Suprapubic skin (tissue), 4 donors: ENCODE measurements at places on chromosomes 12 and 14.
A peak's percentile ranks its signal among the peaks of the same experiment; 100 is the strongest.

DNA sequence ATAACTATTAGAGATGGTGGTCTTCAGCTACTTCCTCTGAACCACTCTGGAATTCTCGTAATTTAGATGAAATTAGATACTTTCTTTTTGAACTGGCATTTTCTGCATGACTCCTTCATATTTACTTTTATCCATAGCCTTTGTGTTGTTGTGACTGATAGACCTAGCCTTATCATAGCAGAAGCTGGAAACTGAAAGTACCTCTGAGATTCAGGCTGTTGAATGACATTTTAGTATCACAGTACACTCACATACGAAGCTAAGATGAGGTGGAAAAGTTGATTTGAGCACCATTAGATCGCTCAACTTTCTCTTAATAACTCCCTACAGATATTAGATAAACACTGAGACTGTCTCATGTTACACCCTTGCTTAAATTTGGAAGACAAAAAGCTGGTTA is 525.1 kb upstream of the FBXO33 start:
- no peaks in the 10 kb centered on the region for H3K27me3 ChIP-seq
- no peaks in the 10 kb centered on the region for H3K4me1 ChIP-seq
- no peaks in the 10 kb centered on the region for H3K36me3 ChIP-seq
- no peak overlapping the region for H3K4me3 ChIP-seq

DNA sequence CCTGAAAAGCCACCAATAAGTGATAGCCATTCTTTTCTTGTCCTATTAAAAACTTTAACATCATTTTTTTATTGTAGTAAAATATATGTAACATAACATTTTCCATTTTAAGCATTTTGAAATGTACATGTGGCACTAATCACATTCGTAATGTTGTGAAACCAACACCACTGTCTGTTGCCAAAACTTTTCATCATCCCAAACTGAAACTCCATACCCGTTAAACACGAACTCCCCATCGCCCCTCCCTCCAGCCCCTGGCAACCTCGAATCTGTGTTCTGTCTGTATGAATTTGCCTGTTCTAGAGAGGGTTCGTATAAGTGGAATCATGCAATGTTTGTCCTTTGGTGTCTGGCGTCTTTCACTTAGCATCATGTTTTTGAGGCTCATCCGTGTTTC is 75.9 kb downstream of the CCDC92 start:
- peak overlapping the region; percentile 3 for H3K4me3 ChIP-seq
- no peaks in the 10 kb centered on the region for H3K4me1 ChIP-seq
- H3K27me3 ChIP-seq: peaks cover 13% of the 10 kb centered on the region

GRCh38 chr12:79424109-79424721 is 266.5 kb downstream of the PAWR start:
- H3K4me3 ChIP-seq: no peak overlapping the region
- H3K27ac ChIP-seq: peak overlapping the region; percentile 50
- DNase-seq: no peak
- no peaks in the 10 kb centered on the region for H3K36me3 ChIP-seq
- H3K27me3 ChIP-seq: no peaks in the 10 kb centered on the region

DNA sequence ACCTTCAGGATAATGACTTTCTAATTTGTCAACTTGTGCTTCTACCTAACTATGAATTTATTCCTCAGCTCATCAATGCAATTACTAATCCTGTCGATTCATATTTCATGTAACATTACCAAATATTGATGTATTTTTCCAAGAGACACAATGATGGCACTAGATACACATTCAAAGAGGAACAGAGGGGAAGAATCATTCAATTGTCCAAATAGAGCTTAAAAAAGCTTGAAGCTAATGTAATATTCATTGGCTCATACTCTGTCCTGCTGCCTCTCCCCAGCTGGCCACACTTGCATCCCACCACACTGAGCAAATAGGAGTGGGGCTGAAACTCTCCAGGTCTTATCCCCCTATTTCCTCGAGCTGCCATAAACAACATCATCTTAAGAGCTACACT is 9.3 kb downstream of the TESPA1 start:
- H3K36me3 ChIP-seq: no peaks in the 10 kb centered on the region
- no peaks in the 10 kb centered on the region for H3K4me1 ChIP-seq
- H3K27ac ChIP-seq: no peak overlapping the region
- H3K27me3 ChIP-seq: no peaks in the 10 kb centered on the region

DNA sequence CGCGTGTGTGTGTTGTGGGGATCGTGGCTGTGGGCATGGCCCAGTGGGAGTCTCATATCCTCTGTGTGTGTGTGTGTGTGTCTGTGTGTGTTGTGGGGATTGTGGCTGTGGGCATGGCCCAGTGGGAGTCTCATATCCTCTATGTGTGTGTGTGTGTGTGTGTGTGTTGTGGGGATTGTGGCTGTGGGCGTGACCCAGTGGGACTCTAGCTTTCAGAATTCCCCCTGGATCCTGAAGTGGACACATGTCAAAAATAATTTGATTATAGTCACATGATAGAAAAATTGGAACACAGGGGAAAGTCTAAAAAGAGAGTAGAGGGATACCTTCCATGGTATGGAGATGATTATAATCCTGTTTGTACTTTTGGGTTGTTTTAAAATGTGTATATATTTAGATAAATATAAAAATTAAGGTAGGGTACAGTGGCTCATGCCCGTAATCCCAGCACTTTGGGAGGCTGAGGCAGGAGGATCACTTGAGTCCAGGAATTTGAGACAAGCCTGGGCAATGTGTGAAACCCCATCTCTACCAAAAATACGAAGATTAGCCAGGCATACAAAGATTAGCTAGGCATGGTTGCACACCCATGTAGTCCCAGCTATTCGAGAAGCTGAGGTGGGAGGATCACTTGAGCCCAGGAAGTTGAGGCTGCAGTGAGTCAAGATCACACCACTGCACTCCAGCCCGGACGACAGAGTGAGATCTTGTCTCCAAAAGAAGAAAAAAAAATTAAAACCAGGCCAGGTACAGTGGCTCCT is 11.0 kb downstream of the PAPLN start:
- DNase-seq: no peak
- no peak overlapping the region for H3K4me3 ChIP-seq
- no peak overlapping the region for H3K27ac ChIP-seq
- peaks cover 22% of the 10 kb centered on the region for H3K36me3 ChIP-seq

DNA sequence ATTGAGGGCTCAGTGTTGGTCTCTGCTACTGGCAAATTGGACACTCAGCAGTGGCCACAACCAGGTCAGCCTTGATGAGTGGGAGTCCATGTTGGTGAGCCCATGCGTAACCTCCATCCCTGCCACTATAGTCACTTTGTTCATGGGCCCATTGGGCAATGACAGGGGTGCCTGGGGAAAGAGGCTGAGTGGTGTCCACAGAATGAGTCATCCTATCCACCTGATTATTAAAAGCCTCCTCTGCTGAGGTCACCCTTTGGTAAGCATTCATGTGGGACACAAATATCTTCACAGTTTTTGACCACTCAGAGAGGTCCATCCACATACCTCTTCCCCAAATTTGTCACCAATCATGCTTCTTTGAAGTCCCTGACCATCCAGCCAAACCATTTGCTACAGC is 50.0 kb downstream of the FIGNL2 start:
- no peak overlapping the region for H3K27ac ChIP-seq
- no peaks in the 10 kb centered on the region for H3K27me3 ChIP-seq
- DNase-seq: no peak
- H3K36me3 ChIP-seq: no peaks in the 10 kb centered on the region

GRCh38 chr14:91940209-91940608 is 7.3 kb downstream of the FBLN5 start:
- no peaks in the 10 kb centered on the region for H3K27me3 ChIP-seq
- no peaks in the 10 kb centered on the region for H3K4me1 ChIP-seq
- H3K4me3 ChIP-seq: no peak overlapping the region
- peaks cover 5% of the 10 kb centered on the region for H3K36me3 ChIP-seq
- no peak overlapping the region for H3K27ac ChIP-seq

GRCh38 chr12:114136631-114137030 is 170.5 kb upstream of the RBM19 start:
- no peak overlapping the region for H3K27ac ChIP-seq
- H3K36me3 ChIP-seq: no peaks in the 10 kb centered on the region
- H3K4me3 ChIP-seq: no peak overlapping the region
- no peak for DNase-seq
- no peaks in the 10 kb centered on the region for H3K4me1 ChIP-seq

GRCh38 chr14:67502867-67503266 is 14.3 kb upstream of the TMEM229B start:
- DNase-seq: no peak
- H3K4me3 ChIP-seq: no peak overlapping the region
- no peaks in the 10 kb centered on the region for H3K4me1 ChIP-seq

GRCh38 chr12:114868995-114869834 is 185.2 kb upstream of the TBX3 start:
- no peaks in the 10 kb centered on the region for H3K36me3 ChIP-seq
- no peak overlapping the region for H3K4me3 ChIP-seq
- H3K27me3 ChIP-seq: no peaks in the 10 kb centered on the region
- DNase-seq: no peak

GRCh38 chr12:40505327-40505726 is 186.9 kb upstream of the CNTN1 start:
- no peaks in the 10 kb centered on the region for H3K36me3 ChIP-seq
- DNase-seq: no peak
- no peaks in the 10 kb centered on the region for H3K27me3 ChIP-seq

- peak overlapping the region; percentile 74 for H3K27ac ChIP-seq
- H3K4me1 ChIP-seq: peaks cover 16% of the 10 kb centered on the region
- H3K4me3 ChIP-seq: peak overlapping the region; percentile 30
- no peak for DNase-seq
Observed at GRCh38 chr14:51488569-51489220, 163.0 kb upstream of the FRMD6 start.

DNA sequence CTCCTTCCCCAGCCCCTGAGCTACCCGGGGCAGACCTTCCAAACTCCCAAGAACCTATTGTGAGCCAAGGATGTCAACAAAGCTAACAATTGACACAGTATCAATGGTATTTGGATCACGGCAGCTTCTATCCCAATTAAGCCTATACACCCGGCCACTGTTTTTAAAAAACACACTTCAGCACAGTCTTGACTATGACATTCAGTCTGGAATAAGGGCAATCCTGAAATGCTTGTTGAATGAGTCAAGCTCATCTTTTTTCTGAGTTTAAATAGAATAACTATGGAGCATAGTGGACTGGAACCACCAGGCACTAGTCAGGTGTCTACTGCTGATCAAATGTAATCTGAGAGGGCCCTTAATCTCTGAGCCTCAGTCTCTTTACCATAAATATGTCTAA is 5.7 kb downstream of the DENND5B start:
- H3K27me3 ChIP-seq: no peaks in the 10 kb centered on the region
- no peak for DNase-seq
- H3K27ac ChIP-seq: no peak overlapping the region
- no peaks in the 10 kb centered on the region for H3K36me3 ChIP-seq
- peaks cover 14% of the 10 kb centered on the region for H3K4me1 ChIP-seq

- H3K4me3 ChIP-seq: no peak overlapping the region
- H3K27me3 ChIP-seq: no peaks in the 10 kb centered on the region
- no peaks in the 10 kb centered on the region for H3K36me3 ChIP-seq
Observed at GRCh38 chr12:41120211-41120610, 67.9 kb upstream of the PDZRN4 start.

DNA sequence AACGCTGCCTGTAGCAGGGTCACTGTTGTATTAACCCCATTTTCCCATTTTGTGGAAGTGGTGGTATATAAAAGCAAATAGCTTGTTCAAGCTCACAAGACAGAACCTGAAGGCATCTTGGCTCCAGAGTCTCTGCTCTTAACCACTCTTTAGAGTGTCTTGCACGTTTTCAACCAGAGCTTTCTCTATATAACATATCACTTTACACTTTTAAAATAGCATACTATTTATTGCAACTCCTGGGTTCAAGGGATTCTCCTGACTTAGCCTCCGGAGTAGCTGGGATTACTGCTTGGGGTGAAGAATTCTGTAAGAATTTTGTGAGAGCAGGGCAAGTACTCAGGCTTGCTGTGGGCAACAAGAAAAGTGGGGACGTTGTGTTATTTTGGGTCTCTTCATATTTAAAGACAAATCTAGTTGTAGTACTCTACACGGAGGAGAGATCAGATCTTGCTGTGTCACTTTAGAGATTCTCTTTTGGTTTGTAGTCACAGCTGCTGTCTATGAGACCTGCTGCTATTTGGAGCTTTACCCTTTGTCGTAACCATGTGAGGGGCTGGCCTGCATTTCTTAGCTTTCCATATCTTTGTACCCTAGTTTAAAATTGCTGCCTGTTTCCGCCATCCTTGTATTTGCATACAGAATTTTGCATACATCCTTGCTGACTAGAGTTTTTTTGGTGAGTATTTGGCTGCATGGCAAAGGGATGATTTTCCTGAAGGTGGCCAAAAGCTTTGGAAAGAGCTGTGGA is 40.7 kb downstream of the WDR20 start:
- no peak overlapping the region for H3K27ac ChIP-seq
- H3K4me3 ChIP-seq: no peak overlapping the region
- H3K36me3 ChIP-seq: no peaks in the 10 kb centered on the region
- DNase-seq: no peak
- no peaks in the 10 kb centered on the region for H3K27me3 ChIP-seq

GRCh38 chr12:117809509-117809908 is 159.3 kb downstream of the KSR2 start:
- H3K27ac ChIP-seq: no peak overlapping the region
- no peaks in the 10 kb centered on the region for H3K27me3 ChIP-seq
- DNase-seq: no peak
- H3K4me3 ChIP-seq: no peak overlapping the region
- no peaks in the 10 kb centered on the region for H3K36me3 ChIP-seq

DNA sequence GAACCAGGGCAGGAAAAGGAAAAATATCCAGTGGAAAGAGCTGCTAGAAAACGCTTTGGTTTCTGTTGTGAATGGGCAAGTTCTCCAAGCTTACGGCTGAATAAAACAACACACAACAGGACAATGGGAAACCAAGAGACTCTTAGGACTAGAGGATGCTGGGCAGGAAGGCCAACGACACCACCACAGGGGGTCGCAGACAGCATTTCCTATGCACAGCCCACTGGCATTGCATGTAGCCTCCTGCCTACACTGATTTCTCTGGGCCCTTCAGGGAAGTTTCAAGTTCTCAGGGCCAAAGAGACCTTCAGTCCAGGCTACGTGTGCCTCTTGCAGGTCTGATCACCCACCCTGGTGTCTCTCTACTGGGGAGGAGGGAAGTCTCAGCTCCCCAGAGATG is 108.0 kb downstream of the RIMBP2 start:
- no peak overlapping the region for H3K4me3 ChIP-seq
- DNase-seq: no peak
- no peaks in the 10 kb centered on the region for H3K4me1 ChIP-seq
- no peak overlapping the region for H3K27ac ChIP-seq
- no peaks in the 10 kb centered on the region for H3K36me3 ChIP-seq
- no peaks in the 10 kb centered on the region for H3K27me3 ChIP-seq
